Stimulated activated CD4-positive, alpha-beta T cell treated with anti-CD3 and anti-CD28 coated beads, TNF-alpha, amount 100 ng/mL, for 24 hours (primary cell): ENCODE measurements at places on chromosomes 11 and 22.

DNA sequence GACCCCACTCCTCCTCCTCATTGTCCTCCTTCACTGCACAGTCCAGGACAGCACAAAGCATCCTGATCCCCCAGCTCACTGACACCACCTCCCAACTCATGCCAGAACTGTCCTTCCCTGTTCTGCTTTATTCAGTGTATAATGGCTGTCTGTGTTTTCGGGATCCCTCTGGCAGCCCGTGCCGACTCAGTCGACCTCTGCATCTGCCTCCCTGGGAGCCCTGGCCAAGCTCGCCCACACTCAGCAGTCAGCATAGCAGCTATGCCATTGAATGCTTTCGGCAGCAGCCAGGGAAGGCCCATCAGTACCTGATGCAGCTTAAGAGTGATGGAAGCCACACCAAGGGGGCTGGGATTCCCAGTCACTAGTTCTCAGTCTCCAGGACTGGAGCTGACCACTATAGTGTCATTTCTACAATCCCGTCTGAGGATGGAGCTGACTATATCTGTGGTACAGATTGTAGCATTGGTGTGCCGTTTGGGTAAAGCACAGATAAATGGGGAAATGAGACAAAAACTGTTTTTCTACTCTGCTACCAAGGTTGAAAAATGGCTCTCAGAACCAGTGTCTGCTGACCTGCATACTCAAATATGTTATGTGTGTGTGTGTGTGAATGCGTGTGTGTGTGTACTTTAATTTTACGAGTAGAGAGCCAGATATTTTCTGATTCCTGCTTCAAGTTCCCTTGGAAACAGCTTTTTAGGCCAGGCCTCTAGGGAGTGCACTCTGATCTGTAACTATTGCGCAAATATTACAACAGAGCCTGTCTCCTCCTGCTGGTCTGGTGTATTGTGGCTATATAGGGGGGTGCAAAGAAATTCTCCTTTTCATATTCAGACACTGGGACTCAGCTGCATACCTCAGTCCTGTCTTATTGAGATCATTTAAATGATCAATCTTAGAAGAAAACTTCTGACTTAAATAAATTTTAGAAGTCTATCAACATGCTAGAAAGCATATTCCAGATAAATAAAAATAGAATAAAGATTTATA lies 78.8 kb upstream of the TOP3B start:
- no peak for DNase-seq

DNA sequence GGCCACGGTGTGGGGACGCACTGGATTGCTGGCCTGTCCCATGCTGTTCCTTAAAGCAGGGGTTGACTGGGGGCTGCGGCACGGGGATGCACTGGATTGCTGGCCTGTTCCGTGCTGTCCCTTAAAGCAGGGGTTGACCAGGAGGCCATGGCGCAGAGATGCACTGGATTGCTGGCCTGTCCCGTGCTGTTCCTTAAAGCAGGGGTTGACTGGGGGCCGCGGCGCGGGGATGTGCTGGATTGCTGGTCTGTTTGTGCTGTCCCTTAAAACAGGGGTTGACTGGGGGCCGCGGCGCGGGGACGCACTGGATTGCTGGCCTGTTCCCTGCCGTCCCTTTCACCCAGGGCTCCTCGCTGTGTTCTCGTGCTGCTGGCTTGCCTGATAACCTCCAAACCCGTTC lies 383.4 kb downstream of the TBC1D22A start:
- DNase-seq = no peak

GRCh38 chr11:35541621-35542375 lies 16.4 kb upstream of the PAMR1 start:
- DNase-seq = no peak

GRCh38 chr11:44623731-44624491 lies 58.4 kb downstream of the CD82 start:
- no peak for DNase-seq

DNA sequence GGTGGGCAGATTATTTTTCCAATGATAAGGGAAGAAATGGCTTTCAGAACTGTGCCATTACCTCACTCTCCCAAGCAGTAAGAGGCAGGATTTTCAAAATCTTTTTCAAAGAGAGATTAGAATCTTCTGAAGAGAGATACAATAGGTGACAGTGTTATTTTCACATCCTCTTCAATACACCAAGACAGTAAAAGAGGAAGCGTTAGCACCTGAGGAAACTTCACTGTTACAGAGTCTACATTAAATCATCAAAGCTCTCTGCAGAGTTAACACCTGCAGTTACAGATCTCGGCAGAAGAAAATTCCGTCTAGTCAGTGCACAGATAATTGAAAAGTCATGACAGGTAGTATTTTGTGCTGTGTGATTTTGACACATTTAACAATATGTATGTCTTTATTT lies 144.9 kb downstream of the PGR start:
- no peak for DNase-seq

DNA sequence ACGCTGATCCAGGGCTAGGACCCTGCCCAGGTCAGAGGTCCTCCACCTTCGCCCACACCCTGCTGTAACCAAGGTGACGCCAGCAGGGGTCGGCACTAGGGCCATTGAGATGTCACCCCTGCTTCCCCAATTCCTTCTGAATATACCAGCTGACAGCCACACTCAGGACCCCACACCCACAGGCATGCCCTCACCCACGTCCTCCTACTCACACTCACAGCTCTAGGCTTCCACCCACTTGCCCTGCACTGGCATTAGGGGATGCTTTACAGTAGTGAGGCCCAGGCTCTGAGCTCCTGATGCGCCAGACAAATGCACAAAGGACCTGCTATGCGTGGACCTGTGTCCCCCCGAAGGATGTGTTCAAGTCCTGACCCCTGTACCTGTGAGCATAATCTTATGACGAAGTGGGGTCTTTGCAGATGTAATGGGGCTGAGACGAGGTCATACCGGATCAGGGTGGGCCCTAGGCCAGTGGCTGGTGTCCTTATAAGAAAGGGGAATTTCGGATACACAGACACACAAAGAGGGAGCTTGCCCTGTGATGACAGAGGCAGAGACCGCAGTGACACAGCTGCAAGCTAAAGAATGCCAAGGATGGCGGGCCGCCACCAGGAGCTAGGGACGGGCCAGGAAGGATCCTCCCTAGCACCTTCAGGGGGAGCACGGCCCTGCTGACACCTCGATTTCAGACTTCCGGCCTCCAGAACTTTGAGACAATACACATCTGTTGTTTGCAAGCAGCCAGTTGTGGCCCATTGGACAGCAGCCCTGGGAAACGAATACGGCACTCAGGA lies 11.2 kb downstream of the WNT11 start:
- DNase-seq = no peak

- DNase-seq = no peak
These were observed 1.4 kb downstream of the B3GNT6 start for GRCh38 chr11:77035580-77035979.

- DNase-seq = no peak
These were observed 82.2 kb upstream of the SEPTIN5 start for GRCh38 chr22:19631899-19632667.

DNA sequence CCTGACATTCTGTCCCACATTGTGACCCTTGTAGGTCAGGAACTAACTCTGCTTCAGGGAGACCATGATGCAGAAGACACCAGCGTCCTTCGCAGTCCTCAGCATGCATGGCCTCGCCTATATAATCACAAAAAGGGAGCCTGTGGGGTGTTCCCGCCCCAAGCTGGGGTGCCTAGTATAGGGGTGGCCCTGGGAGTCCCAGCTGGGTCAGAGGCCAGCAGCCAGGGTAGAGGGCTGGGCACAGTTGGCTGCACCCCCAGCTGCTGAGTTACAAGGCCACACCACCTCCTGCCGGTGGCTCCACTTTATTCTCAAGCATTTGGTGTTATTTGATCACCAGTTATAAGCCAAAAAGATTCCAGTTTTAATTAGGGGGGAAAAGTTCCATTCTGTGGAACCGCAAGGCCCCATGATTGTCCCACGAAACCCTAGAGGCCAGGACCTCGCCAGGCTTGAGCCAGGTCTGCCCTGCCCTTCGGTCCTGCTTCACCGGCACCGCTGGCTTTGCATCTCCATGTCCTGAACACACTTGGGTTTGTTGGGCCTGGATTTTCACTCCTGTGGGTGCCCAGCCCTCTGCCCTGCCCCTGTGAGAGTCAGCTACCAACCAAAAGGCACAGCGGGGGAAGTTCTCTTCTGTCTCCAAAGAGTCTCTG lies 15.0 kb upstream of the GNB1L start:
- DNase-seq = no peak

- DNase-seq = no peak
These were observed 95.1 kb downstream of the BLID start for GRCh38 chr11:122020902-122021301.

DNA sequence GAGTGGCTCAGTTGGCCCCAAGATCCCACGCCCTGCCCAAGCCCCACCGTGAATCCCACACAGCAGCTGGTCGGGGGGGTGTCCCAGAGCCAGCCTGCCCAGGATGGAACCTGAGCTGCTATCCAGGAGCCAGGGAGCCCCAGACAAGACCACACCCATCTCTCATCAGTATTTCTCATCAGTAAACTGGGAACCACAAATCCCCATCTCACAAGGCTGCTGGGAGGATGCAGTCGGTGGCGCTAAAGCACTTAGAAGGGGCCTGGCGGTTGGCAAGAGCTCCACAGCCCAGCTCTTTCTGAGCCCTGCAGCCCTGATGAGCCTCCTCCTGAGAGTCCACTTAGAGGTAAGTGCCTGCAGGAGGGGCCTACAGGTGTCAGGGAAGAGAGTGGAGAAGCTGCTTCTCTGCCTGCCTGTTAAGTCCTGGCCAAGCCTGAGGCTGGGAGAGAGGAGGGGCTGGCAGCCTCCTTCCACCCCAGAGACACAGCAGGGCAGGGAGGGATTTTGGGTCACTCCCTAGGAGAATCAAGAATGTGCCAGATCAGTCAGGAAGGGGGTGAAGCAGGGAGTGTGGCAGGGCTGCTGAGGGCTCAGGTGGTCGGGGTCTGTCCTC lies 6.1 kb downstream of the FADS3 start:
- no peak for DNase-seq

DNA sequence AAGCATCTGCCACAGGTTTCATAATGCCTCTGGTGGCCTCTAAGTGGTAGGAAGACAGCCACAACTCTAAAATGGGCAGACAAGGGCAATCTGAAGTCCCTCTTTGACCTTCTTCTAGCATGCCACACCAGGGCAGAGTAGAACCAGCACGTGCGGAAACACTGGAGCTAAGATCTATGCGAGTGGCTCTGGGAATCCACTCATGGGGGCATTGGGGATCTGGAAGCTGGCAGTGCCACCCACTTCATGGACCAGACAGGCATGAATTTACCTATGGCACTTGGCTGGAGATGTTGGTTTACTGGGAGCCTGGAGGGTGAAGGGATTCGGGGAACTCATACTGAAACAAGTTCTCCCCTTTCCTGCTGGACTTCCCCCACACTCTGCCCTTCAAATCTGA lies 337.4 kb downstream of the MIAT start:
- DNase-seq = no peak

DNA sequence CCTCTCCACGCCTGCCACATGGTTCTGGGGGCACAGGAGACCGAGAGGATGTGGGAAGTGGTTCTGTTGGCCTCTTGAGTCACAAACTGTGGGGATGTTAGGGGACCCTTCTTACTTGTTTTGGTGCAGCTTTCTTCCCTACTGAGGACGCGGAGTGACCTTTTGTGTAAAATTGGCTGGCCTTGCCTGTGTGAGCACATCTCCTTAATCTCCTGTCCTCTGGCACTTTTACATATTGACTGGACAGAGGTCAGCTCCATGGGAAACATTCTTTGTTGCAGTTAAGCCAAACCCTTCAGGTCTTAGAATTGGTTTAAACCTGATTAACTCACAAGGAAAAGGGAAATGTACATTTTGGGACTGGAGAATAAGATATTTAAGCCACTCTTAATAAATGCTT lies 51.2 kb upstream of the TENM4 start:
- DNase-seq = no peak

DNA sequence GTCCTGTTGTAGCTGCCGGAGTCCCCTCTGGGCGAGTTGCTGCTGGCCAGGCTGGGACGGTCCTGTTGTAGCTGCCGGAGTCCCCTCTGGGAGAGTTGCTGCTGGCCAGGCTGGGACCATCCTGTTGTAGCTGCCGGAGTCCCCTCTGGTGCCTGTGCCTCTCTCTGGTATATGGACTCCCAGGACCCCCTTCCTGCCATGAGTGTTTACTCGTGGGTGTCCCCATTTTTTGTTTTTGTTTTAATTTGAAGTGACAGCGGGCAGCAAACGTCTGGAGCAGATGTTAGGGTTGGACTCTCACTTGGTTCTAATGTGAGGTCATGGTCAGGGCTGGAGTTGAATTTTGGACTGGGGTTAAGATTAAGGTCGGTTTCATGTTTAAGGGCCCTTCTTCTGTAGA lies 14.2 kb downstream of the SHANK3 start:
- no peak for DNase-seq

DNA sequence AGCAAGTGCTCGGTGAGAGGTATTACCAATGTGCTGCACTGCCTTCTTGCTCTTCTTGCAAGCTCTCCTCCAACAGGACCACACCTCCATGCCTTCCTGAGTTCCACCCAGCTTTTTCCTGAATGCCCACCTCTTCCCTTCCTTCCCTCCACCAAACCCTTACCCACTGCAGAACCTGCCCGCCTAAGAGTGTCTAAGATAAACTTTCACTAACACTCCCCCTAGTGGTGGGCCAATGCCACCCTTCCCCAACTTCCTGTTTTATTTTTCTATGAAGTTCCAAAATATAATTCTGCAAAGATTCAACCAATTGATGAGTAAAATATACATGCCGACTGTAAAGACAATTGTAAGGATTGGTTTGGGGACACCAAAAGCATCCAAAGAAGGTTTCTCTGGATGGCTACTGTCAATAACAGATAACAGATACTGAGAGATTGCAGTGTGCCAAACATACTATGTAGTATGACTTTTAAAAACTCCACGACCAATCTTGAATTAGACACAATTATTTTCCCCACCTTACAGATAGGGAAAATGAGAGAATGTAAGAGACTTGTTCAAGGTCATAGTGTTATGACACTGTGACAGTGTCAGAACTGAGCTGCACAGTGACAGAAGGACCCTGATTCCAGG lies 38.6 kb upstream of the BMAL1 start:
- DNase-seq = peak; percentile 32

DNA sequence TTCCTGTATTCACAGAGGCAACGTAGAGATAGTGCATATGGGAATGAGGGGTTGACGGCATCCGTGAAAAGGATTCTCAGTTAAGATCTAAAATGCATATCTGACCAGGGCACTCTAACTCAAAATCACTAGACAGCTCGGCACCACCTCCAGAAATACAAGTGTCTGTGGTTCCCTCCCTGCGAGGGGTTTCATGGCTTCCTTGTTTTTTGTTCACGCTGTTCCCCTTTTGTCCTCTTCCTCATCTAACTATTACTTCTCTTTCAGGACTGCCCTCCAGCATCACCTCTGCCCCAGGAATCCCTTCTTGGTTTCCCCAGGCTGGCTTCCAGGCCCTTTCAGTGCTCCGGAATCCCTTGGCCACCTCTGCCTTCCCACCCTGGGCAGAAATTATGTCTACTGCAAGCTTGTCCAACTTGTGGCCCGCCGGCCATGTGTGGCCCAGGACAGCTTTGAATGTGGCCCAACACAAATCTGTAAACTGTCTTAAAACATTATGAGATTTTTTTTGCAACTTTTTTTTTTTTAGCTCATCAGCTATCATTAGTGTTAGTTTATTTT lies 159.9 kb downstream of the FBXO7 start:
- DNase-seq = no peak

- DNase-seq = no peak
These were observed 57.0 kb downstream of the MYH9 start for GRCh38 chr22:36330655-36331305.
